Kidney epithelial cell (primary cell): ENCODE measurements at places on chromosomes 16 and 17.

GRCh38 chr17:37648555-37648954 lies 5.3 kb upstream of the DDX52 start:
- peak; percentile 76 for DNase-seq

- DNase-seq = no peak
These were observed 73.6 kb downstream of the WIPI1 start for GRCh38 chr17:68383443-68384321.

DNA sequence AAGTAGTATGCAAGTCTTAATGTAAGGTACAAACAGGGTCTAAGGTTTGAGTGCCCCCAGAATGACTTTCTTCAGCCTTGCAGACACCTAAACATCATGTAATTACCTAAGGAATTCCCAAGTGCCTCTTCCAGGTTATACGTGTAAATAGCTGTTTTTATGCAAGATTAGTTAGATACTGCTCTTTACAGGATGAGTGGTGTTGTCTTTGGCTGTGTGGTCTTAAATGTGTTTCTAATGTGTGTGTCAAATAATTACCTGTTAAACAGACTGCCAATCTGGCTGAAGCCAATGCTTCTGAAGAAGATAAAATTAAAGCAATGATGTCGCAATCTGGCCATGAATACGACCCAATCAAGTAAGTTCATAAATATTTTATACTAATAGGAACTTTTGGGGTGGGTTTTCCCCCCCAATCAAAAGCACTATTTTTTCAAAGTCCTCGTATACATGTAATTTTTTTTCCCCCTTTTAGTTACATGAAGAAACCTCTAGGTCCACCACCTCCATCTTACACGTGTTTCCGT lies 16.0 kb downstream of the RBBP6 start:
- DNase-seq = no peak

DNA sequence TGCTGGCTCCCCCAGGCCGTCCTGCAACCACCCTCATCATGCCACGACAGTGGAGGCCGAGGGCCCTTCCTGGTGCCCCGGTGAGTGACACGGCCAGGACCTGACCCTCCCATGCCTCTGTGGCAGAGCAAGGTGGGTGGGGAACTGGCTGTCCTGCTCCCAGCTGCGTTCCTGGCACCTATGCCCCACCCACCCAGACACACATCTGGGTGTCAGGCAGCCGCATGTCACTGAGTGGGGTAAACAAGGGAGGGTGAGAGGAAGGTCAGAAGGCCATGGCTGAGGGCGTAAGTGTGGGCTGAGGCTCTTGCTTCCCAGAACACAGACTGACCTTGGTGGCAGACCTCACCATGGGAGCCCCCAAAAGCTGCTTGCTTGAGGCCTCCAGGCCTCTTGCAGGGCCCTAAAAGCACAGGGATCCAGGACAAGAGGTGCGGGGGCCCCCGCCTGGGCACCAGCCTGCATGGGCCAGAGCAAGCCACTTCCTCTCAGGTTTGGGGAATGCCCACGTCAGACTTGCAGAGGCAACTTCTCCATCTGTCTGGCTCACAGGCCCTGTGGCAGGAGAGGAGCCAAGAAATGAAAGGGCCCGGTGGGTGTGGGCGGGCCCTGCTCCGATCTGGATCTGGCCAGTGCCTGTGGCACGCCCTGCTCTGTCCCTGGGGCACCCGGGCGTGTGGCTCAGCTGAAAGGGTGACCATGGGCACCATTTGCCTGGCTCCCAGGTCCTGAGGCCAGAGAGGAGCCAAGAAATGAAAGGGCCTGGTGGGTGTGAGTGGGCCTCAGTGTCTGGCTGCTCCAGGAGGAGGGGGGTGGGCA lies 3.9 kb upstream of the CCDC57 start:
- DNase-seq = no peak

DNA sequence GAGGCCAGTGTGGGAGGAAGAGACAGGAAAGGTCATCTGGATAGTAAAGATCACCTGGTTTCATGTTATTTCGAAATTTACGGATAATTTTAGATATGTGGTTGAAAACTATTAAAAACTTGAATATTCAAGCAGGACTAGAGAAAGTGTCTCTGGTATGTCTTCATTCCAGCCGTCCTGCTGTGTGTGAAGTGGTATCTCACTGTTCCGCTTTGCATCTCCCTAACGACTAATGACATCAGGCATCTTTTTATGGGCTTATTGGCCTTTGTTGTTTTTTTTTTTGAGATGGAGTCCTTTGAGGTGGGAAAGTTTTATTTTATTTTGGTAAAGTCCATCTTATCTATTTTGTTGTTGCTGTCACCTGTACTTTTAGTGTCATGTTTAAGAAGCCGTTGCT lies 214.4 kb upstream of the CHMP6 start:
- DNase-seq = no peak

DNA sequence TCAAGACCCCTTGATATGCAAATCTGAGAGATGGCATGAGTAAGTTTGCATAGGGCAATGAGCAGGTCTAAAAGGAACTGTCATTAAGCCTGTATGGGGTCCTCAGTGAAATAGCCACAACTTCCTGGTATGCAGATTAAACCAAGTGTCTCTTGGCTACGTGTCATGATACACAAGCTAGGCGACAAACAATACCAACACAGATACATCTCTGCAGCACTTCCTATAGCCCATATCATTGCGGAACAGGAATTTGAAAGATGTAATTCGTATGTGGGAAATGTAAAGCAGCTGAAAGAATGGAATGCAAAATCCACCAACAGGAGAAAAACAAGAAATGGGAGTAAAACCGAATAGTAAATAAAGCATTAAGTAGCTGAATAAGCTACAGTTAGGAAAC lies 12.9 kb downstream of the PRSS22 start:
- no peak for DNase-seq

DNA sequence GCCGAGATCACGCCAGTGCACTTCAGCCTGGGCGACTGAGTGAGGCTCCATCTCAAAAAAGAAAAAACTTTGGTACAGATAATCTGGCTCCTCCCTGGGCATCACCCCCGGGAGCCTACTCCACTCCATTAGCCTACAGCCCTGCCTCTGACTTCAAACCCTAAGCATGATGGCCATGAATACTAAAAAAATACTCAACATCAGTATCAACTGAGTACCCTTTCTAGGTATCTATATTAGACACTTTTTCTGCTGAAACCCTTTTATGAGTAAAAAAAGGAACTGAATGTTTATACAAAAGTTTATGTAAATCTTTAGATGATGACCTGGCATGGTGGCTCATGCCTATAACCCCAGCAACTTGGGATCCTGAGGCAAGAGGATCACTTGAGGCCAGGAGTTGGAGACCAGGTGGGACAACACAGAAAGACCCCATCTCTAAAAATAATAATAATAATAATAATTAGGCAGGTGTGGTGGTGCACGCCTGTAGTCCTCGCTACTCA lies 6.9 kb downstream of the RDM1 start:
- no peak for DNase-seq

GRCh38 chr17:74961657-74962350 lies 10.8 kb downstream of the HID1 start:
- peak; percentile 41 for DNase-seq

DNA sequence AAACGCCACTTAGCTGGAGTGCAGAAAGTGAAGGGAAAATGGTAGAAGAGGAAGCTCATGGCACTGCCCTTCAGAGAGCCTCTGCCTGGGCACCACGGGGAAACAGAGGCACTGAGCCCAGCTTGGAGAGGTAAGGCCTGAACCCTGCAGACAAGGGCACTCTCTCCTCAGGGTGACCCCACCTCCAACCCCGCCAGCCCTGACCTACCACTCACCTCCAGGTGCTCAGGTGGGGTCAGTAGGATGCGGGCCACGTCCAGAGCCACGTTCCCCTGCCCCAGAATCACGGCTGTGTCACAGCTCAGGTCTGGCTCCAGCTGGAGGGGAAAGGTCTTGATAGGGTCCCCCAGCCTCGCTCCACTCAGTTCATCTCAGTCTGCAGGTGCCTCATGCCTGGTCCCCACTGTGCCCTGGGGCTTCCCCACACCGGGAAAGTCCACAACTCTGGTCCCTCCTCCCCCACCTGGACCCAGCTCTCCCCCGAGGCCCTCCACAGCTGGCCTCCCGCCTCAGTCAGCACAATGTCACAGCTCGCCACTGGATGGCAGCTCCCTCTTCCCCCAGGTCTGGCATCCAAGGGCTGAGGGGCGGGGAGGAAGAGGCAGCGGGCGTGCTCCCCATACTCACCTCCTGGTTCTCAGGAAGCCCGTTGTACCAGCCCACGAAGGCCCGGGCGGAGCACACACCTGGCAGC lies 6.0 kb upstream of the GRIN2C start:
- no peak for DNase-seq

DNA sequence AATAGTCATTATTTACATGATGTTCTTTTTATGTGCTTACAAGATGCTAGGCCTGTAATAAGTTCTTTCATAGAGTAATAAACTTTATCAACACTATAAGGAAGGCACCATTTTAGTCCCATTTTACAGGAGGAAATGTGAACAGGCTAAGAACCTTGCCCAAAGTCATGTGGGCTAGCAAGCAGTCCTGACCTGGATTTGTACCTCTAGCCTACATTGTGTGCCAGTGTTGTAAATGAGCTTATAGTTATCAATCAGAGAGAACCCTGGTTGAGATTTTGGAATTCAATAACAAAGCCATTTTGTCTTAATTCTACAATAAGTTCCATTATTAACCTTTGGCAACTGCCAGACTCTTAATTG lies 6.7 kb upstream of the TBKBP1 start:
- DNase-seq = no peak

DNA sequence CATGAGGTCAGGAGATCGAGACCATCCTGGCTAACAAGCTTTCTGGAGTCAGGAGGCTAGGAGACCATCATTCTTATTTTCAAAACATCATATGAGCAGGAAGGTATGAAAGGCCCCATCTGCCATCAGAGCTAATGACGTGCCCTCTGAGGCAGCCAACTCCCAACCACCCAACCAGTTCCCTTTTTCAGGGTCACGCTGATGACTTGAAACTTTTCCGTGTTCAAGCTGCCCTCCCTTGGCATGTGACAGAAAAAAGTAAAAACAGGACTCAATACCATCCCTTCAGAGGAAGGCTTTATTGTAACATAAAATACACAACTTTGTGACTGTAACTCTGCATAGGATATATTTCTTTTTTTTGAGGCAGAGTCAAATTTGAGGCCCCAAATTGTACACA lies 4.6 kb upstream of the GHDC start:
- no peak for DNase-seq

GRCh38 chr17:63429766-63430165 lies 16.3 kb downstream of the CYB561 start:
- DNase-seq = no peak

DNA sequence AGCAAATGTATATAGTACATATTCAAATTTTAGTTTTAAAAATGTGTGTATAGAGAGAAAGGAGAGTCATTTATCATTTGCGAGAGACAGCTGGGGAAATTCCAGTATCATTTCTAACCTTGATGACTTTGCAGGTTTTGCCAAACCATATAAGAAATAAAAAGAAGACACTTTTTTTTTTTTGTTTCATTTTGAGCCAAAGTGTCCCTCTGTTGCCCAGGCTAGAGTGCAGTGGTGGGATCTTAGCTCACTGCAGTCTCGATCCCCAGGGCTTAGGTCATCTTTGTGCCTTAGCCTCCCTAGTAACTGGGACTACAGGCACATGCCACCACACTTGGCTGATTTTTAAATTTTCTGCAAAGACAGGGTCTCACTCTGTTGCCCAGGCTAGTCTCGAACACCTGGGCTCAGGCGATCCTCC lies 38.4 kb upstream of the VWA3A start:
- DNase-seq = no peak

- DNase-seq = no peak
These were observed 26.8 kb downstream of the PRKCB start for GRCh38 chr16:23862556-23862955.

DNA sequence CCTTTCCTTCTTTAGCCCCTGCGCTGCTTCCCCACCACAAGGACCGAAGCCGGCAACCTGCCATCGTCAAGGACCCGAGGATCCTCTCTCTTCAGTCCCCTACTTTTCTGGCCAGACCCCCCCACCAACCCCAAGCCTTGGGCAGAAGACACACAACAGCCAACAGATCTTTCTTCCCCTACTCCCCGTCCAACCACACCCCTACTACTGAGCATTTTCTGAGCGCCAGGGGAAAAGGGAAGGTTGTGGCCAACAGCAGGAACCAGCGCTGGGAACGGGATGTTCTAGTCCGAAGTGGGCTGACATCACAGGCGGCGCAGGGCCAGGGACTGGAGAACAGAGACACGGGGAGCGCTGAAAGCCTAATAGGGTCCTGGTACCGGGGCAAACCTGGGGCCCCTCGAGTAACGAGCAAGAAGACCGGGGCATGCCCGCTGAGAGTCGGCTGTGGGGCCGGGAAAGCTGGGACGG lies 528 bp downstream of the PER1 start:
- no peak for DNase-seq

GRCh38 chr17:40180694-40181093 lies 3.4 kb downstream of the RAPGEFL1 start:
- DNase-seq = no peak

DNA sequence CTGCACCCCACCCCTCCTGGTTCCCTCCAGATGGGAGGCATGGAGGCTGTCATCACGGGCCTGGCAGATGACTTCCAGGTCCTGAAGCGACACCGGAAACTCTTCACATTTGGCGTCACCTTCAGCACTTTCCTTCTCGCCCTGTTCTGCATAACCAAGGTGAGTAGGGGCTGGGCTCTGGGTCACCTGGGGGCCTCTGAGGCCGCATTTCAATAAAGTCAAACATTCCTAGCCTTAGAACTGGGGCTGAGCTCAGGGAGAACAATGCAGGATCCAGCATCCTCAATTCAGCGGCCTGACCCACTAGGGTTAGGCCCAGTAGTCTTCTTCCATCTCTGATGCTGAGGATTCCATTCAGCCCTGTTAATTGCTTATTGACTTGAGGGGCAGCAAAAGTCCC lies 42.1 kb downstream of the SLC6A2 start:
- no peak for DNase-seq

DNA sequence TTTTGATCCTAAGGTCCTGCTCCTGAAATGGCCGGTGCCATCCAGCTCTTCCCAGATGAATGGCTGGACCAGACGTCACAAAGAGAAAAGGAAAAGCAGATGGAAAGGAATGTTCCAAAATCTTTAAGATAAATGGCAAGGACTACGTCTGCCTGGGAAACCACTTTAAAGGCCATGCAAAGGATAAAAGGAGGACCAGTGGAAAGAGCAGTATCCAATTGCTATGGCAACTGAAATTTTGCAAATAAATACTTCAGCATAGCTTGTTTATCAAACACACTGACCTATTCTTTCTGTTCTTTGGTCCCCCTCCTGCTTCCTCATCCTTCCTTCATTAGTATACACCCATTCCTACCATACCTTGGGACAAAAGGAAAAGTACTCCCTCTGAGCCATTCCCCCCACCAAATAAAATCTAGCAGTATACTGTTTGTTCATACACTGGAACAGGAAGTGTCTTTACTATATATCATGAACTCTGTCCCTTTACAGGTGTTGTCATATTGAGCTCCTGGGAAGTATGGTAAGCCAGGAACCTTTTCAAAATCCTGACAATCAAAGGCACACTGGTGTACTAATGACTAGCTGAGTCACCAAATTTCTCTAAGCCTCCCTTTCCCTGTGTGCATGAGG lies 37.2 kb upstream of the NUFIP2 start:
- DNase-seq = no peak

- DNase-seq = no peak
These were observed 464.4 kb upstream of the GOT2 start for GRCh38 chr16:59198487-59198886.
